NB4 (cell line): ENCODE measurements at places on chromosomes 2 and 18.

DNA sequence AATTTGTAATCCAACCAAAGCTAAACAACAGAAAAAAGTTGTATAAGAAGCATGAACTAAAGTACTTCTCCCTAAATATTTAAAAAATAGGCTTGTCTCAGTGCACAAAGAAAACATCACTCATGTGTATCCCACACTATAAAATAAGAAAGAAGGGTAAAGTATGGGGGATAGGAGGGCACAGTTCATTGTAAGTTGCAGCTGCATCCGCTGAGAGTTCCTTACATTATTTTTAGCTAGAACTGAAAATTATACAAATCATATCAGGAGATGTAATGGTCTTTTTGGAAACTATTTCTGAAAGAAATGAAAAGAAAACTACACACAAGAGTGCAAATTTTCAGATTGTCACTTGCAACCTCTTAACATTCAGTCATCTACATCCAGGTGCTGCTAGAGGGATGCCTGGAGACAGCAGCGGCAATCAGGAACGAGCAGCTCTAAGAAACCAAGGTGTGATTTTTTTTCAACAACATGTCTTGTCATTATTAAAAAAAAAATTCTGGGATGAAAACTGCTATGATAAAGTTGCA, 273.6 kb downstream of the ASXL3 start:
- DNase-seq = no peak

GRCh38 chr2:83595926-83596325, 863.2 kb downstream of the SUCLG1 start:
- DNase-seq = no peak

DNA sequence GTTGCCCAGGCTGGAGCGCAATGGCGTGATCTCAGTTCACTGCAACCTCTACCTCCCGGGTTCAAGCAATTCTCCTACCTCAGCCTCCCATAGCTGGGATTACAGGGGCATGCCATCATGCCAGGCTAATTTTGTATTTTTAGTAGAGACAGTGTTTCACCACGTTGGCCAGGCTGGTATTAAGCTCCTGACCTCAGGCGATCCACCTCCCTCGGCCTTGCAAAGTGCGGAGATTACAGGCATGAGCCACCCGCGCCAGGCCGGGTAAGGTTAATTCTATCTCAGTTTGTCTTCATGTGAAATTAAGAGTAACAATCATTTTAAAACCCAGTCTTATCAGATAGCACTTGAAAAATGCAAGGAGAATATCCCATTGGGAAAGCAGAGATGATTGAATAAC, 1681.7 kb upstream of the DDX18 start:
- DNase-seq = no peak

DNA sequence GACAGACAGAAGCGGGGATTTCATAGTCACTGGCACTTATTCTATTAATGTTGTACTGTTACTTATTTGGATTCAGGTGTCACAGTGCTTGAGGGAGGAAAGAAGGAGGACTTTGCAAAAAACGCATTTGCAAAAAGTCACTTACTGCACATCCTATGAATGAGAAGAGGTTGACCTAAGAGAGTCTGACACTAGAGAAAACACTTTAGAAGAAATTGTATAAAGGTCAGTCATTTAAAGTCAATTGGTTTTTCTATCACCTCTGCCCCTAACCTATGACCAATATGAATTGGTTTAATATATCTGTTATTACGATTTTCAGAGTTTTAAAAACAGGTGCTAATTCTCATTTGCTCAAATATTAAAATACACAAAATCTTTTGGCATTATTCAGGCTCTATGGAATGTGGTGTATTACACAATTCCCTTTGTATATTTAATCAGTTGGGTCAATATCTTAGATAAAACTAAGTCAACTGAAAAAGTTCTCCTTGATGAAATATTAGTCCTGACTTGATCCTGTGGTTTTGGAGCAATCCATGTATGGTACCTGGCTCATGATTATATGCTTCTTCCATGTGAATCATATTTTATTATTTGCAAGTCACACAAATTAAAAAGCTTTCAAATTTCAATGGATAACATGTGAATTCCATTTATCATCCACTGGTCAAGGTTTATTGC, 157.4 kb downstream of the CDH2 start:
- no peak for DNase-seq

GRCh38 chr2:129087133-129087813, 768.6 kb upstream of the HS6ST1 start:
- peak; percentile 79 for DNase-seq

- DNase-seq = no peak
These were observed 132.7 kb downstream of the HDAC4 start for GRCh38 chr2:239268082-239268481.

- DNase-seq = no peak
These were observed 149.5 kb downstream of the SPP2 start for GRCh38 chr2:234199996-234200395.

DNA sequence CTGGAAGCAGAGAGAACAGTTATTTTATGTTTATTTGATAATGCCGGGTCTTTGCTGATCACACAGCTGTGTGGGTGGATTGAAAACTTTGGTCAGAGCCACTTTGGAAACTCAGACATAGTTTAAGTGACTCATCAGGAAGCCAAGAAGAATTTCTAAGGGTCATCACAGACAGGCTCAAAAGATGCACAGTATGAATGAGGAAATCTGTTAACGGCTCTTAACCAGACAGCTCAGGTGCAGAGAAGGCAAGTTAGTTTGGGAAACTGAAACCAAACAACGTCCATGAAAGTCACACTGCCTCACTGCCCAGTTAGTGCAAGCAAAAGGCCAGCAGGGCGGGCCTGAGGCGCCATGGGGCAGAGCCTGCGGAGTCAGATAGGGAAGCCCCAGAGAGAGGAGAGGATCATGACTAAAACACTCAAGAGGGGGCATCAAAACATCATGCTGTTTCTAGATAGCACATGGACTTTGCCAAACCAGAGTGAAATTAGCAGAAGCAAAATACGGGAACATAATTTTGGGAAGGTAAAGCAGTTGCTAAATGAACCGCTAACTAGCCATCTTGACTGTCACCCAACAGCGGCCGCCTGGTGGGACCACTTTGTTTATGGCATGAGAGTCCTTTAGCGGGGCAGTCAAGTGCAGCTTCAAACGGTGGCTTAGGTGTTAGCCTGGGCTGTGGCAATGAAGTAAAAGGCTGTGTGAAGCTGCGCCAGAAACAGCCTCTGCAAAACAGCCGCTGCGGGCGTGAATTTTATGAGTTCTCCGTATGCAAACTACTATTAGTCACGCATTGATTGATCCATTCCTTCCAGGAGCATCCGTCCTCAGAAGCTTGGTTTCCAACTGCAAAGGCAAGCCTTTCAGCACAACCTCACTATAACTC, 101.2 kb downstream of the KCTD18 start:
- DNase-seq = peak; percentile 52

DNA sequence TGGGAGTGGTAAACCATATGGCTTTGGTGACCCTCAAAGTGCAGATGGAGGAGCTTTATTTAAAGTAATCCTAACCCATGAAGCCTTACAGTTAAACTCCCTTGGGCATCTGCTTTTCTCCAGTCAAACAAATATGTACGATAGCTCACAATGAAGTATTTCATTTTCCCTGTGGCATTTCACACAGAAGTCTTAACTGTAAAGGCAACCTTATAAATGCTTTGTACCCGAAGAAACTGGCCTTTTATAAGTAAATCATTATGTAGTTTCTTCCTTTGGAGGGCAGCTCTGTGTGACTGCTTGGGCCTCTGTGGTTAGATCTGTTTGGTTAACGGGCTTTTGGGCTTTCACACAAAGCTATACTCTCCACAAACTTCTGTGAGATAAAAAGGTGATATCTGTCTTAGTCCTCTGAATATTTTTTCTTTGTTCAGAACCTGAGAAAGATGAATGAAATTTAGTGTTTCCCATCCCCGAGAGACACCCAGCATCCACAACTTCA, 46.6 kb downstream of the SCN1A start:
- no peak for DNase-seq

DNA sequence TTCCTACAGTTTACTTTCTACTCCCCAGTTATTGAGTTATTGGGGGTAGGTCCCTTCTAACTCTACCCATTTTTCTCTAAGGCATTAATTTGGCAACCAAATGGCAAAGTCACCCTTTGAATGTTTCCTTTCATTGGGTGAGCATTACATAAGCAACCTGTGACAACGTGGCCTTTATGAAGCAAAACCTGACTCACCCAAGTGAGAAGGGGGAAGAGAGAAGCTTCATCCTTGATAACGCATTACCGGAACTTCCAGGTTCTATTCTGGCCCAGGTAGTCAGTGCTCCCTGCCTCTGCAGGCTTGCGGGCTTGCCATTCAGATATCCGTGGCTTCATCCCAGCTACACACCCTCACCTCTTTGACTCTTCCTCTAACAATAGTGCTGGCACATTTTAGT, 39.1 kb upstream of the FAM124B start:
- no peak for DNase-seq

DNA sequence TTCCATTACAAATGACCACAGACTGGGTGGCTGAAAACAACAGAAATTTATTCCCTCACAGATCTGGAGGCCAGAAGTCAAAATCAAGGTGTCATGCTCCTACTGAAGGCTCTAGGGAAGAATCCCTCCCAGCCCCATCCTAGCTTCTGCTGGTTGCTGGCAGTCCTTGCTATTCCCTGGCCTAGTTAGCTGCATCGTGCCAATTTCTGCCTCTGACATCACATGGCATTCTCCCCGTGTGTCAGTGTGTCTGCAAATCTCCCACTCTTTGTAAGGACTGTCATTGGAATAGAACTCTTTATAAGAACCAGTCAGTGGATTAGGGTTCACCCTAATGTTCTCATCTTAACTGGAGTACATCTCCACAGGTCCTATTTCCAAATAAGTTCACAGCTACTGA, 30.5 kb upstream of the NCKAP5 start:
- DNase-seq = no peak

GRCh38 chr2:202376460-202377206, 506 bp downstream of the BMPR2 start:
- peak; percentile 69 for DNase-seq

- DNase-seq = peak; percentile 69
These were observed 58.2 kb downstream of the KLHL14 start for GRCh38 chr18:32714571-32715148.

DNA sequence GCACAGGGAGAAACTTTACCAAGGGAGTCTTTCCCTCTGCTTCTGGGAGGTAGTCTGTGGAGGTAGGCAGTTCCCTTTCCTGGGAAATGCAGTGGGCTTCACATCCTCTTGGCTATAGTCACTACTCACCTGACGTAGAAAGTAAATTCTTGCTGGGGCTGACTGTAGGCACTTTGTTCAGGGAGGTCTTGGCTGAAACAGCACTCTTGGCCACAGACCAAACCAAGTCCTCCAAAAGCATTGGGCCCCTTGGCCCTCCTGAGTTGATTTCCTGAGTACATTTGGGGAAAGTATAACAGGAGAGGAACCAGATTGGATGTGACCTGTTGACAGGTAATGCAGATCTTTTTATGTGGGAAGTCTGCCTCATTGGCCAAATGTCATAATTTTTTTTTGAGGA, 108.9 kb downstream of the MGAT5 start:
- DNase-seq = no peak

GRCh38 chr2:120470041-120470965, 124.4 kb downstream of the INHBB start:
- peak; percentile 93 for DNase-seq

GRCh38 chr2:6143812-6144211, 451.6 kb downstream of the SOX11 start:
- no peak for DNase-seq

GRCh38 chr2:73897240-73897583, 4.4 kb downstream of the ACTG2 start:
- DNase-seq = no peak

DNA sequence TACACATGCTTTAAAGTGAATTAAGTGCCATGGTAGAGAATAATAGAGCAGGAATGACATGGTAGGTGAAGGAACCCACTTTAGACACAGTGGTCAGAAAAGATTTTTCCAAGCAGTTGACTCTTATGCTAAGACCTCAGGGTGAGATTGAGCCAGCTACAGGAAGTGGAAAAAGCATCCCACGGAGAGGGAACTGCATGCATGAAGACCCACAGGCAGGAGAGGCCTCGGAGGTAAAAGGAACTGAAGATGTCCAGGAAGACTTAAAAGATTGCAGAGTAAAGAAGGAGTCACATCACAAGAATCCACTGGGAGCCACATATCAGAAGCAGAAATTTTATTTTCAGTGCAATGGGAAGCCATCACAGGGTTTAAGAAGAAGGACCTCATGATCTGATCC, 499.2 kb upstream of the FAM98A start:
- no peak for DNase-seq

- no peak for DNase-seq
These were observed 16.4 kb downstream of the CRIM1 start for GRCh38 chr2:36371928-36372391.

DNA sequence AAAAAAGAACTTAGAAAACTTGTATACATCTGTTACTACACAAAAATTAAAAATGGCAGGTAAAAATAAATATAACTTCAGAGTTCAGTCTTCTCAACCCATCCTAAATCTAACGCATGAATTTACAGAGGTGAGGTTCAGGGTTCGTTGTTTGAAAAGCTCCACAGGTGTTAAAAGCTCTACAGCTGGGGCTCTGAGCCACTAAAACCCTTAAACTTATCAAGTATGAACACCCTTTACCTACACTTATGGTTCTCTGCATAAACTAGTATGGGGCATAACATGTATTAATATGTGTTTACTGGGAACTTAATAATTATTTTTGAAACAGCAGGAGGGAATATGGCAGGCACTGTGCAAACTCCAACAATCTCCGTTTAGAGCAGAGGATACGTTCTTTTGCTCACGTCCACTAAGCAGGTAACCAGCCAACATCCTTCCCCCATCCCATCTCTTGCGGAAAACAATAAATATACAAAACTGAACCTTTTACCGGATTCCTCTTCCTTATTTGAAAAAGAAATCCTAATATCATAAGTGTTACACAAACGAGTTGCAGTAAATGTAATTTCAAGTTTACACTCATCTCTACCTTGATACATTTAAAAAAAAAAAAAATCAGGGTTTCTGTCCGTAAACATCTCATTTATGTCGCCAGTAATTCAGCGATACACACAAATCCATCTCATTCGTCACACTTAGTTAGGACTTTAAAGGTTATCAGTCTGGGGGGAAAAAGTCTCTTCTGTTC, 1.3 kb downstream of the PIAS2 start:
- DNase-seq = no peak

DNA sequence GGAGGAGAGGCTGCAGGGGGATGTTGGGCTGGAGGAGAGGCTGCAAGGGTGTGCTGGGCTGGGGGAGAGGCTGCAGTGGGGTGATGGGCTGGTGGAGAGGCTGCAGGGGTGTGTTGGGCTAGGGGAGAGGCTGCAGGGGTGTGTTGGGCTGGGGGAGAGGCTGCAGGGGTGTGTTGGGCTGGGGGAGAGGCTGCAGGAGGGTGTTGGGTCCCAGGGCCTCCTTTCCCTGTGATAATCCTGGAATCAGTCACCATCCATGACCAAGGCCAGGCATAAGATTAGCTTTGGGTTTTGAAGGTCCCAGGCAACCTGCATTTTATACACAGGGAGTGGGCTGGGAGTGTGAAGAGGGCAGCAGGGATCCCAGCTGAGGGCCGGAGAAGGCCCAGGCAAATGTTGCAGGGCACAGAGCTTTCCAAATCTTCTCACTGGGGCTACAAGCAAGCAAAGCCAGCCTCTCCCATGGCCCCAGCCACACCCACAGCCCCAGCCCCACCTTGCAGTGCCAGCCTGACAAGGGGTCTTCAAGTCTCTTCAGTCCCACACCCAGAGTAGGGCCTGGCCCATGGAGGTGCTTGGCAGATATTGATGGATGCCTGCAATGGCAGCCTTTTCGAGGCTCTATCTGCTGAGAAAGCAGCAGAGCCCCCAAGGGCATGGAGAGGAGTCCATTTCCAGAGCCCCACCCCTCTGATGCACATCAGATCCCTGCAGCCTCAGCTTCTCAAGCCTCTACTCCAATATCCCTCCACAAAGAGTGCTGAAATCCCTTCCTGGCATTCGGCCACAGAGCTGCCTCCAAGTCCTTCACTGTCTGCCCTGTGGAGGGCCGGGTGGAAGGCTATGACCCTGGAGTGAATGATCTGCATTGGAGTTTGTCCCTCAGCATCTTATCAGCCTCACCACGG, 50.3 kb upstream of the GLI2 start:
- no peak for DNase-seq
